ENCODE measurements at places on chromosomes 6 and 20.
A peak's percentile ranks its signal among the peaks of the same experiment; 100 is the strongest.

- DNase-seq: no peak
Measured at GRCh38 chr6:165807249-165807960, 144.4 kb upstream of the PDE10A start.

- DNase-seq: peak; percentile 76
Measured at GRCh38 chr6:26286168-26286877, 78.7 kb upstream of the BTN3A2 start.

DNA sequence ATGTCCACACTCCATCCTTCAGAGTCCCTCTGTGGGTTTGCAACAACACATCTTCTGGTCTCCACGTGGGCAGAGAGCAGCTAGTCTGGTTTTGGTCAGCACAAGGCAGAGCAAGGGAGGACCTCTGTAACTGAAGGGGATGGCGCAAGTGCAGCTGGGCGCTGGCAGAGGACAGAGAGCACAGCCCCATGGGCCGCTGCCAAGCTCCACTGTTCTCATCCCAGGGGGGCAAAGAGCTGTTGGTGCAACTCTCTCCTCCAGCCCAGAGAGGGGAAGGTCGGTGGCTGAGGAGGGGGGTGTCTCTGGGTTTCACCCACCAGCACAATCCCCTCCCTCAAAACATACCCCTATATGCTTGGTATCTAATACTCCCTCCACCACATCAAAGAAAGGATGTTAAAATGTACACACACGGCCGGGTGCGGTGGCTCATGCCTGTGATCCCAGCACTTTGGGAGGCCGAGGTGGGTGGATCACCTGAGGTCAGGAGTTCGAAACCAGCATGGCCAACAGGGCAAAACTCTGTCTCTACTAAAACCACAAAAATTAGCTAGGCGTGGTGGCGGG lies 9.1 kb downstream of the ATP9A start:
- DNase-seq: no peak

DNA sequence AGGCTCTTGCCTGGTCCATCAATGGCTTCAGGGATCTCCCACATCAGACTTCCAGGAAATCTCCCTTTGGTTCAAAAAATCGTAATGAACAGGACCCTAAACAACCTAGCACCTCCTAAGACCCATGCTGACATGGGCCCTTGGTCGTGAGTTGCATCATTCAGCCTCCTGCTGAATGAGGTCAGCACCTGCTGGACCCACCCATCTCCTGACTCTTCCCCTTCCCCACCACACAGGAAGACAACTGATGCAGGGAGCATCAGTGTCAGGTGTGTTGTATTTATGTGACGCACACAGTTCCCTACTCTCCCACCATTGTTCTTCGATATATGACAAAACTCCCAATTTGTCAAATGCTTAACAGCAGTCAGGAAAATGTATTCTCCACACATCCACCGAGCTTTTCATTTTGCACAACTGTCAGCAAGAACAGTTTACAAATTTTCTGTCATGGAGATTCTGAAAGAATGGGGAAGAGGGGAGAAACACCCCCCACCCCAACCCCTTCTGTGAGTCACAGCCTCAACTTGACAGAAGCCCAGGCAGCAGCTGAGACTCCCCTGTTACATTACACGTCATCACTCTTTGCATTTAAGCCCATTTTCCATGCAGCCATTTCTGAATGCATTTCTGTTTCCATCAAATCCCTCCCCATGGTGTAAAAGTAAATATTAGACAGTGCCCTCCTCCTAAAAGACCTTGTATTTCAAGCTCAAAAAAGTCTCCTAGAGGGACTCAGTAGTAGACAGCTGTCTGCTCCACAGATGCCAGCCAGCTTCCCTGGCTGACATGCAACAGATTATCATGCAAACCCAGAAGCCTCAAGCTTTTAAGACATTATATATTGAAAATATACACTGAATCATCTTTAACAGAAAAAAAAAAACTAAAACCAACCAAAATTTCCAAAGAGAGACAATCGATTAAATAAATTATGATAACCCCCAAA lies 577.5 kb downstream of the PTPRT start:
- no peak for DNase-seq

GRCh38 chr20:32429343-32429742 lies 71.2 kb downstream of the ASXL1 start:
- DNase-seq: no peak

DNA sequence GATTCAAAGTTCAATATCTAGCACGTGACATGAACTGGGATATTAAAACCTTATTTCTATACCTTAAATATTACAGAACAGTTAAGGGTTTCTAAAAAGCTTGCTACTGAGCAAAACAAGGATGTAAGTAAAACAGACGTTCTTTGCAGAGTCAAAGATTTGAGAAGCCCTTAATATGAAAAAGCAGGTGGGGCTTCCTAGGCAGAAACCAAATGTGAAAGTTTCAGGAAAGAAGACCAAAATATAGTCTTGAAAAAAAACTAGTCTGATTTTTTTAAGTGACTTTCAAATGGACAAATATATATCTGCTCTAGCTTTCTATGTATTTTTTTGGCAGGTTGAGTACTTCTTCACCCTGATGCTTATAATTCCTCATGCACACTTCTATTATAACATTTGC lies 63.2 kb downstream of the TNFRSF21 start:
- no peak for DNase-seq

- DNase-seq: no peak
Measured at GRCh38 chr6:168016721-168017525, 19.5 kb downstream of the KIF25 start.

- no peak for DNase-seq
Measured at GRCh38 chr6:112407101-112407590, 60.0 kb downstream of the RFPL4B start.

DNA sequence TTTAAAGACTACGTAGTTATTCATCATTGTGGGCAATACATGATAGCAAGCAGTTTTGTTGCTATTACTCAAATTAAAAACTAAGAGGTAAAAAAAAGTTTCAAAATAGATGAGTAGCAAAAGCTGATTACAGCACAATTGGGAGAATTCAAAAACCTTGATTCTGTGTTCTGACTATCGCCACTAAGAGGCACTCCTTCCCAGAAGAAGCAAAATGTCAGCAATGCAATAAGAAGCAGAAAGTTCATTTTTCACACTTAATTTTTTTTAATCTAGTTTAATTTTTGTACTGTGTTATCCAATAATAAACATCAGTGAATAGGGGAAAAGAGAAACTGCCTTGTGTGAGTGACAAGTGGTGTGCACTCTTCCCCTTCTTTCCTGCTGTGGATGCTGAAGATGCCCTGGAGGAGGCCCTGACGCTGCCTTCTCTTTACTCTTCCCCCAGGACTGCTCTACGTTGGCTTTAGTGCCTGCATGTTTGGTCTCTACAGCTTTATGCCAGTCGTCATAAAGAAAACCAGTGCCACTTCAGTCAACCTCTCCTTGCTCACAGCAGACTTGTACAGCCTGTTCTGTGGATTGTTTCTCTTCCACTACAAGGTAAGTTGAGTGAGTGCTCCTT lies 263.2 kb upstream of the PLN start:
- no peak for DNase-seq

- peak; percentile 42 for DNase-seq
Measured at GRCh38 chr6:89411145-89412070, 665 bp downstream of the RRAGD start.

GRCh38 chr6:125439512-125439911 lies 137.7 kb upstream of the HDDC2 start:
- DNase-seq: no peak

- no peak for DNase-seq
Measured at GRCh38 chr6:104431096-104431495, 428.6 kb downstream of the HACE1 start.

GRCh38 chr6:132612449-132613108 lies 11.5 kb downstream of the TAAR2 start:
- DNase-seq: no peak

- DNase-seq: no peak
Measured at GRCh38 chr6:16028966-16029365, 99.9 kb upstream of the MYLIP start.

- no peak for DNase-seq
Measured at GRCh38 chr20:48802647-48803046, 25.2 kb downstream of the PREX1 start.

GRCh38 chr6:5199702-5200101 lies 61.0 kb downstream of the LYRM4 start:
- DNase-seq: no peak
